ENCODE measurements at places on chromosomes 16 and 17.
A peak's percentile ranks its signal among the peaks of the same experiment; 100 is the strongest.

DNA sequence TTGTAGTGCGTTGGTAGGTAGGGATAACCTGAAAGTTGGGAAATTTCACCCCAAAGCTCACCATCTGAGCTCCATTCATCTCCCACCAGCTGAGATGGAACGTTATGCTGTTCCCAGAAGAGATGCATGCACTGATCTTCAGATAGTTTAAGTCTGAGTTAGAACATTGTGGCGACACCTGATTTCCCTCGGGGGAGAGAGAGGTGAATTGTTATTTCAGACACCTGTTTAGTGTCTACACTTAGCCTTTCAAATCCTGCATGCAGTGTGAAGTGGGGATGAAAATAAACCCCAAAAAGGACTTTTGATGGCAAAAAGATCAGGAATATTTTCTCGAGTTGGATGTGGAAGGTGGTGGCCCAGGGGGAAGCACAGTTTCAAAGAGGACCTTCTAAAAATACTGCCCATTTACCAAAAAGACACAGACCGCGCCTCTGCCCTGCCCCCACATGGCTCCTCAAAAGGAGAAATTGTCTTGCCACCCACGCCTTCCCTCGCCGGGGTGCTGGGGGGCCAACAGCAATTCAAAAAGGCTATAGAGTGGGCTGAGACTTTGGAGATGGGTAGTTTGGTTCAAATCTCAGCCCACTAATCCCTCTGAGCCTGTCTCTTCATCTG, 11.4 kb downstream of the CIITA start:
- no peak for DNase-seq

- DNase-seq = no peak
Measured at GRCh38 chr17:79002291-79002690, 7.3 kb downstream of the CANT1 start.

GRCh38 chr16:2784358-2785100, 2.8 kb downstream of the PRSS33 start:
- no peak for DNase-seq

- DNase-seq = no peak
Measured at GRCh38 chr17:69723741-69724140, 309.2 kb downstream of the MAP2K6 start.

- DNase-seq = no peak
Measured at GRCh38 chr17:17303847-17304490, 796 bp downstream of the NT5M start.

DNA sequence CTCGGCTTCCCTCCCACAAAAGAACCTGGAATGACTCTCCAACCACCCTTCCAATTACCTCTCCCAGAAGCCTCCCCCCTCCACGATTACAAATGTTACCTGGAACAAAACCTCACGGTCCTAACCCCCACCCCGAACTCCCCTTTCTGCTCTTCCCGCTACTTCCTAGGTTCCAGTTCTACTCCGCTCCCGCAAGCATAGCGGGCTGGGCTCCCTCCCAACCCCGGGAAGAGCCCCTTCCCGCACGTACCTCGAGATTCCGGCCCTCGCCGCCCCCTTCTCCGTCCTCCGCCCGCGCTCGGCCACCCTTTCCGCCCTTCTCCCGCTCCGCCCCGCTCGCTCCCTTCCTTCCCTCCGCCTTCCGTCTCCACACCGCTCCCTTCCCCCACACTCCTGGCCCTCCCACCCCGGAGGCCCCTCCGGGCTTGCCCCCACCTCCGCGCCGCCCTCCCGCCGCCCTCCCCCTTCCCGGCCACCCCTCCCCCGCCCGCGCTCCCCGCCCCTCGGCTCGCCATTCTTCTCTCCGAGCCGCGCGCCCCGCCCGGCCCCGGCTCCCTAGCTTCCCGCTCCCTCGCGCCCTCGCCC, 457 bp downstream of the CHTF8 start:
- peak; percentile 54 for DNase-seq

GRCh38 chr17:20116683-20117309, 107.6 kb downstream of the SPECC1 start:
- peak; percentile 22 for DNase-seq

DNA sequence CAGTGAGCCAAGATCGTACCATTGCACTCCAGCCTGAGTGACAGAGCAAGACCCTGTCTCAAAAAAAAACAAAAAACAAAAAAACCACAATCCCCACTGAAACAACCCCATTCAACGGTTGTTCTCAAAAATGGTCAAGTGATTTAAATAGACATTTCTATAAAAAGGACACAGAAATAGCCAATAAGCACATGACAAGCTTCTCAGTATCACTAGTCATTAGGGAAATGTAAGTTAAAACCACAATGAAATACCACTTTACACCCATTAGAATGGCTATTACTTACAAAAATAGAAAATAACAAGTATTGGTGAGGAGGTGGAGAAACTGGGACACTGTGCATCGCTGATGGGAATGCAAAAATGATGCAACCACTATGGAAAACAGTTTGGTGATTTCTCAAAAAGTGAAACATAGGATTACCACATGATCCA, 26.6 kb upstream of the MYLK3 start:
- DNase-seq = no peak

- DNase-seq = no peak
Measured at GRCh38 chr17:68310152-68310551, 18.9 kb downstream of the ARSG start.

DNA sequence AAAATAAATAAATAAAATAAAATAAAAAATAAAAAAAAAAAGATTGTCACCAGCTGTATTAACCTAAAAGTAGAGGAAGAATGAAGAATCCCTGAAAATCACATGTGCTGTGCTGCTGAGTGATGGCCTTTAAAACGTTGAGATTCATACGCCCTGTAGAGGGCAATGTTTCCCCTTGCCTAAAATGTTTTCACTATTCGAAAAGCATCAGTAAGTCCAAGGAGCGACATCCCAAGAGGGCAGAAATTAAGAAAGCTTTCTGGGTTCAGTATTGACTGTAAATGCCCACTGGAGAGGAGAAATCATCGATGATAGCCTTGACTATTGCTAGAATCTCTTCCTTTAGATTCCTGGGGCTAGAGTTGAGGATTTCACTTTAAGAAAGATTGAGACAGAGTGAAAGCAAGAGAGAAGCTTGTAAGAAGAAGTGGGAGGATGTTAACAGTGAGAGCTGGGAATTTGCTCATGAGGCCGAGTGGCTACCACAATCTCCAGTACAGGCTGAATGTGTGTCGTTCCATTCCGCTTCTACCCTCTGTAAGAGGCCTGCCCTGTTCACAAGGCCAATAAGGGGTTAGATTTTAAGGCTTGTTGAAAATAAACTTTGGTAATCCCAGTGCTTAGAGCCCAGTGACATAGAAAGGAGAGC, 170.8 kb upstream of the FAM20A start:
- peak; percentile 56 for DNase-seq

GRCh38 chr17:64706224-64707049, 44.3 kb upstream of the SMURF2 start:
- no peak for DNase-seq

- DNase-seq = no peak
Measured at GRCh38 chr16:20624882-20625807, 49.0 kb upstream of the ACSM2B start.

DNA sequence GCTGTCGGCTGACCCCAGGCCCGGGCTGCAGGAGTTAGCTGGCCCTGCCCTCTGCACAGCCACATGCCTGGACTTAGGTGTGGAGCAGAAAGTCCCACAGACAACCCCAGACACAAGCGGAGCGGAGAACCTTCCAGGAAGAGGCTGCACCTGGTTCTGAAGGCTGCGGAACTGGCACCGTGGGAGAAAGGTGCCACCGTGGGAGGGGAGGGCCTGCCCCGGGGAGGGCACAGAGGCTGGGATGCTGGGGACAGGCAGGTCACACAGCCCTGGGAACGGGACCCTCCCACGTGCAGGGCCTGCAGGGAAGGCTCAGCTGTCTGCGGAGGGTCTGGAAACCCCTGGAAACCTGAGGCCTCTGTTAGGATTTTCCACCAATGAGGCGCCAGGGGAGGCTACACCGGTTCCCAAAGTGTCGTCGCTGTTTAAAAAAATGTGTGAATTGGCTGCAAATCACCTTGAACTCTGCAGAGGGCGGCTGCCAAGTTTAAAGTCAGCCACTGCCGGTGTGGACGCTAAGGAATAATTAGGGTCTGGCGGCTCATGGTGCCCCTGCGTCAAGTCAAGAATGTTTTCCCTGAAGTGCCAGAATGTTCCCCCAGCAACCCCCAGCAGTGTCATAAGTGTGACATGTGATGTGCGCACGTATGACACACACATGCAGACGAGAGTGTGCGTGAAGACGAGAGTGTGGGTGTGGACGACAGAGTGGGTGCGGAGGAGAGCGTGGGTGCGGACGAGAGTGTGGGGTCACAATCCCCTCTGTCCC, 50.9 kb upstream of the PABPN1L start:
- DNase-seq = no peak

- no peak for DNase-seq
Measured at GRCh38 chr17:33124871-33125551, 133.4 kb downstream of the SPACA3 start.

DNA sequence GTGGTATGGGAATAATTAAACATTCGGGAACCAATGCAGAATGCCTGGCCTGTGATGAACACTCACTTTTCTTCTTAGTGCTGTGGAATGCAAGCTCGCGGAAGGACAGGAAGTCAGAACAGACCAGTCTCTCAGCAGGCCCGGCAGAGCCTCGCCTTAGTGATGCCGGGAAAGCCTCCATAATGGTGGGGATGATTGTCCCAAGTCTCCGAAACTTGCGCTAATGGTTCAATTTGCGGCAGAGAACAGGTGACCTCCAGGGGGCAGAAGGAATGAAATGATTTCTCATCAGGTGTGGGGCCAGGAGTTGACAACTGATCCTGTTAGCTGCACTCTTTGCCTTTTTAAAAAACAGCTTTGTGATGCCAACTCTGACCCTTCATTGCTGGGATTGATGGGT, 170.6 kb downstream of the GSG1L start:
- no peak for DNase-seq

GRCh38 chr16:69566981-69567680, 1.4 kb downstream of the NFAT5 start:
- no peak for DNase-seq

GRCh38 chr17:7807206-7807605, 26.8 kb upstream of the KDM6B start:
- DNase-seq = no peak

DNA sequence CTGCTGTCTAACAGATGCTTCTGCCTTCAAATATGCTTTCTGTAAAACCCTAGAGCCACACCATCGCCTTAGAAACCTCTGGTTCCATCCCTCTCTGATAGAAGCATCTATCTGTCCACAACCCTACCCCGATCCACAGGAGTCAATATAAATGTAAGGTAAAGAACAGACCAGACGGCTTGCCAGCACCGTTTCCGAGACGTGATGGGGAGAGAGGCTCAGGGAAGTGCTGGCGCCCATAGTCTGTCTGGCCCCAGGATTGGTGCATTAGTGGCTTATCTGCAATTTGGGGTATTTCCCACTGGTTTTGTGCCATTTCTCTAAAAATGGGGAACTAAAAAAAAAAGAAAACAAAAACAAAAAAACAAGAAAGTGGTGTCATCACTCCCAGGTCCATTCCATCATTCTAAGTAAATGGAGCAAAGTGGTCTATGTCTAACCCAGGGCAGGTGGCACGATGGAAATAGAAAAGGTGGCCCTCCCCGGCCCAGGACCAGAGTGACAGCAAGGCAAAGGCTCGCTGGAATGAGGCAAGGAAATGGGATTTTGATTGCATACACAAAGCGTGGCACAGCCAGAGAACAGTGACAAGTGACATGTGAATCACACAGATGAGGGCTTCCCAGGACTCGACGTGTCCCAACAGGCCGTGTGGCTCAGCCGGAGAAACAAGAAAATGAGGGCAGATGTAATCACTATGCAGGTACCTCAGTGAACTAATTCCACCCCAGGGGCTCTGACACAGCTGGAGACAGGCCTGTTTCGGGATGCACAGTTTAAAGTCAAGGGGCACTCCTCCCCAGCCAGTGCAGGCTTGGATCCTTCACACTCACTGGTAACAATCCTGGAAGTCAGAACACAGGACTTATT, 125.6 kb downstream of the GAS7 start:
- DNase-seq = no peak

GRCh38 chr17:22490399-22490798, 798.1 kb downstream of the KCNJ18 start:
- no peak for DNase-seq

GRCh38 chr16:67528222-67528869, at the start of gene RIPOR1:
Gene RIPOR1, plus strand, starts transcription at chr16:67528829. Its CDS starts 9,618 bp downstream, at chr16:67538447.
- no peak for DNase-seq

- no peak for DNase-seq
Measured at GRCh38 chr16:86085161-86085611, 186.2 kb downstream of the IRF8 start.
